Activated CD4-positive, alpha-beta T cell treated with anti-CD3 and anti-CD28 coated beads, Interleukin-2, amount 10 ng/mL, durations not matched to agents 7 days and 5 days (primary cell): ENCODE measurements at places on chromosomes 5 and 9. TPM values are rescaled to one million over a fixed set of nuclear protein-coding genes. Genes with fewer than 3 reads are reported as not detected.

DIRAS2 gene
- total RNA-seq, result not detected

TAF11L9 gene
- total RNA-seq, result not detected

ZNF300 gene
- 2.2 TPM for total RNA-seq

MLANA gene
- not detected for total RNA-seq

DNA sequence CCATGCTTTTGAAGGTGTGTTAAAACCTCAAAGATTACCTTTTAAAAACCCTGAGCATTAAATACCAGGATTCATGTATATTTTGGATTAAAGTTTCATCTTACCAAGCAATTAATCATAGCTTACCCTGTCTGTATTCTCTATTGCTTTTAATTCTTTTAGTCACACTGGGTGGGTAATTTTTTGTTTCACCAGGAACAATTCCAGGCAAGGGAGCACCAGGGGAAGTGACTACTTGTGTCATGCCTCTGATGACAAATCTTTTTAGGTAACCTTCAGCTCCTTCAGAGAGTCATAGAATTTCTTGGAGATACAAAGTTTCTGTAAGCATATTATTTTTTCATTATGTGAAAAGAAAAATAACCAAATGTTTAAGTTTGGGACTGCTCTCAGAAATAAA, 33.4 kb upstream of the ANXA1 start:
- DNase-seq, result no peak

DNA sequence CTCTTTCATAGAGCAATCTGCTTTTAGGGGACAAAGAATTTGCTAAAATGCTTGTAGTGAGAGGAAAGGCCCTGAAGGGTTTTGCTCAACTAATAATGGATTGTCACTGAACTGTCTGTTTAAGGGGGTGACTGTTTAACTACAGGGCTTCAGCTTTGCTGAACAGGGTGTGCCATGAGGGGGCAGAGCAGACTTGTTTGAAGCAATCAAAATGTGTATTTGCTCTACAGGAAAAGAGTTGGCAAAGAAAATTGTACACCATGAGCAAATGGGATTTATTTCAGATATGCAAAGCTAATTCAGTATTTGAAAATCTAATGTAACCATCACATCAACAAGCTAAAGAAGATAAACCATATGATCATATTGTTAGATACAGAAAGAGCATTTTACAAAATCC, 154.3 kb downstream of the GABRG2 start:
- no peak for DNase-seq

DNA sequence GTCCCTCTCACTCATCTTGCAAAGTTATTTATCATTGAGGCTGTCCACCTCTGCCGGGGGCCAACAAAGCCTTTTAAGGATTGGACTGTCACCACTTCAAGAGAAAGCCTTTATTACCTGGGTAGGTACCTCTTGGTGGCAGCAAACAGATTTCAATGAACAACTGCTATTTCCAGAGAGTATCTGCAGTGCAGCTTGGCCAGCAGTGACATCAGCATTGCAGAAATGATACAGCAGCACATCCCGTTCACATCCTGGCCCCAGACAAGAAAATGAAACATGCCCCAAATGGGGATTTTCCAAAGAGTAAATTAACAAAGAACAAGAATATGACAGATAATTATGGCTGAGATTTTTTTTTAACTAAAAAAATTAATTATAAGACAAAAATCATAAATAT, 2.3 kb upstream of the SPATA6L start:
- no peak for DNase-seq

DNA sequence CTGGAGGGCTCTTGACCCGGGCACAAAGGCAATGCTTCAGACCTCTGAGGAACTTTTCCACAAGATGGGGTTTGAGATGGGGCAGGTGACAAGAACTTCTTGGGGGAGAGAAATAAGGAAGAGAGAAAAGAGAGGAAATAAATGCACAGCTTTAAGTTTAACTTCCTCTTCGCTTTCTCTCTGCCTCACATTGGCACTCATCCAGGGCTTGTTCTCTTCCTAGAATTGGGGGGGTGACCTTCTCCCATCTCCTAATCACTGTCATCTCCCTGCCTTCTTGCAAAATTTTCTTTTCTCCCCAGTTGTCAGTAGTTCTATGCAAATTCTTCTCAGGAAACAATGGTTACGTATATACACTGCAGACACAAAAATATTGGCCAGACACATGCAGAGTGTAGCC, 19.1 kb upstream of the ADCY2 start:
- no peak for DNase-seq

GRCh38 chr5:135246923-135247795, 151.9 kb downstream of the MACROH2A1 start:
- DNase-seq, result peak; percentile 5

DNA sequence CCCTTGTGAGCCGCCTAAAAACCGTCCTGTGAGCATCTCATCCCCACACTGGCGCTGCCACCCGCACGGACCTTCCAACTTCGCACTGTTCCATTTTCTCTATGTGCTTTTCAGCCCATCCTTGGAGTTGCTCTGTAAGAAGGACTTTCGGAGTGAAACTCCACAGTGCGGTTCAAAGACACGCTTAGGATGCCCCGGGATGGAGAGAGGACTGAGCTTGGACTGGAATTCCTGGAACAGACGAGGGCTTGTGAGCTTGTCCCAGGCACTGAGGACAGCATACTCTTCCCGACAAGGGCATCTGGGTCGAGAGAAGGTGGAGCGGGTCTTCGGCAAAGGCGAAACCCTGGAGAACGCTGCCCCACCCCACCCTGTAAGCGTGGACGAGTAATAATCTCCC, 187.8 kb downstream of the MEF2C start:
- DNase-seq, result no peak

DNA sequence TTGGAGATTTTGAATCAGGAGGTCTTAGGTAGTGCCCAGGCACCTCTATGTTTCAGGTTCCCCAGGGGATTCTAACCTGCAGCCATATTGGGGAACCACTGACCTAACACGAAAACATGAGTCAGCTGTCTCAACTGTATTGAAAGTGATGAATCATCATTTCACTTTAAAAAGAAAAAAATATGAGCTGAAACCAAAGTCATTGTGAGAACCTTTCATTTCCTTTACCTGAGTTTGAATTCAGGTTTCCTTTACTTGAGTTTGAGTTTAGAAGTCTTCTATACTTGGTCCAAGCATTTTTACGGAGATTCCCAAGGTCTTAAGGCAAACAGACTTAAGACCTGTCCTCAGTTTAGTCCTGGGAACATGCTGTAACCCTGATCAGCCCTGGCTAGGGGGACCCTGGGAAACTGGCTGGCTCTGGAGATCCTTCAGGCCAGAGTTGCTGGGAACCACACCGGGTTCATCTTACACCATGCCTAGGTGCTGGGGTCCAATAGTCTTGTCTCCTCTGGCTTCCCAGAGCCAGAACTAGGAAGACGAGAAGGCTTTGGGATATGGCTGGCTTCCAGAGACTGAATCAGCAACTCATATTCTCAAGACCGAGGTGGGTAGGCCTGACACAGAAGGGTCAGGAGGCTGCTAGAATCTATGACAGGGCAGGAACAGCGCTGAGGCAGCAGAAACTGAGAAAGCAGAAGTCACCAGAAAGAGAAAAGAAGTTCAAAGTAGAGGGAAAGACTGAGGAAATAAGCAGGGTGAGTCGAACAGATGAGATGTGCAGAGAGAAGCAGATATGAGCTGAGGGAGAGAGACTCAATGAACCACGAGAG, 16.4 kb upstream of the PDCD1LG2 start:
- no peak for DNase-seq

GRCh38 chr5:72499090-72499489, 8.1 kb downstream of the ZNF366 start:
- DNase-seq, result no peak

DNA sequence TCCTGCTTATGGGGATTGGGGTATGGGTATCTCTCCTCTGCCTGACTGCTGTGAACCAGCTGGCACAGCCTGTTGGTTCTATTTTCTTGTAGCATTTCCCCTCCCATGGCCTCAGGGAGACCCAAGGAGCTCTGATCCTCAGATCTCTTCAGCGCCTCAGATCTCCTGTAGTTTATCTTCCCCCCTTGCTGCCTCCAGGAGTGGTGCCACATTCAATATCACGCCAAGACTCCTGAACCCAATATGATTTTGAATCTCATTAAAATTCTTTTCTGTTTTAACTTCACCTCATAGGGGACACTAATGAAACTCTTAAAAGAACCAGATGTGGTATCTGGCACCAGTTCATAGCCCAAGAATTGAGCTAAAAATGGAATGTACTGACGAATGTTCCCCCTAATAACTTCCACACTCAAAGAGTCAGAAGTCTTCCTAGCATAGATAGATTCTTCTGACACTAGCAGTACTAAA, 59.6 kb upstream of the LIFR start:
- no peak for DNase-seq

DNA sequence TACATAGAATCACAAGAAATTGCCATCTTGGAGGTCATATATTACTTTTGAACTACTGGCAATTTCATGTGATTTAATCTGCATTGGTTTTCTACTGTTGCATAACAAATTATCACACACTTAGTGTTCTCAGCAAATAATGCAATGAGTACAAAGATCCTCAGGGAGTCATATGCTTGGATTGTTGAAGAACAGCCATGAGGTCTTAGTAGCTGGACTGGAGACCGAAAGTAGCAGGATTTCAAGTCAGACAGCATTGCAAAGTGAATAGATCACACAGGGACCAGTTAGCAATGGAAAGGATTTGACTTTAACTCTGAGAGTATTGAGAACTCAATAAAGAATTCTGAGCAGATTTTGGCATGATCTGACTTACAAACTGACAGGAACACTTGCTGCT, 32.2 kb upstream of the FRMD3 start:
- DNase-seq, result no peak

- DNase-seq, result no peak
Observed at GRCh38 chr9:85237478-85237877, 504.3 kb downstream of the AGTPBP1 start.

DNA sequence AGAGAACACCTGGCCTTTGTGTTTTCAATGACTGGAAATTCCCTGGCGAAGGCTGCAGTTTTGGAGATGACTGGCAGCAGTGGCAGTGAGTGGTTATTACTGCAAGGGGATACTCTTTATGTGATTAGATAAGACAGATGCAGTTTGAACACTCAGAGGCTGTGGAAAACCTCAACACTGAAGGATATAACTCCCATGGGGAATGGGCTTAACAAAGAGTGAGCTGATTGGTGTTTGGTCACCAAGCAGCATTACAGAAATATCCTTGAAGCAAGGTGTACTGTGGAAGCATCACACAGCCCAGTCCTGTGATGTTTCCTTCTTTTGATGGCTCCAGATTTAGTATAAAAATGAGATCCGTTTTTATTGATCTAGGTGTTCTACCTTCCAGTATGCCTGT, 490.7 kb upstream of the PTPRD start:
- no peak for DNase-seq

DNA sequence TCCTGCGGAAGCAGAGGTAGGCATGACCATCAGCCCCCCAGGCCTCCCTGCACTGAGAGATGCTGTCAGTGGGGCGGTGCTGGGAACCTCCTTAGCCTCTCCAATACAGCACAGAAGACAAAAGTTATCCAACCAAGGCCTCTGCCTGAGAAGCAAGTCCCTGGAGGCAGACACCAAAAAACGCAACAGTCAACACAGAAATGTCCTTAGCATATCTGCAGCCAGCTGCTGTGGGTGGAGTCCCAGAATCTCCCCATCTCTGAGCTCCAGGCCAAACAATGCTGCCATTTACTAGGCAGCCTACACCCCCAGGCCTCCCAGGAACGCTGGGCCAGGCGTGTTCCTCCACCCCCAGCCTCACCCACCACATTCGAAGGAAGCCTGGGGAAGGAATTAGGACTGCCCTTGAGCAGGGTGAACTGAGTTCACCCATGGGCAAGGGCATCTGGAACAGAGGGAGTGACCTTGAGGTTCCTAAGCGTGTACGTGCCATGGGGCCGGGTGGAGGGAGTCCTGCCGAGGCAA, 43.7 kb downstream of the STK10 start:
- no peak for DNase-seq

DNA sequence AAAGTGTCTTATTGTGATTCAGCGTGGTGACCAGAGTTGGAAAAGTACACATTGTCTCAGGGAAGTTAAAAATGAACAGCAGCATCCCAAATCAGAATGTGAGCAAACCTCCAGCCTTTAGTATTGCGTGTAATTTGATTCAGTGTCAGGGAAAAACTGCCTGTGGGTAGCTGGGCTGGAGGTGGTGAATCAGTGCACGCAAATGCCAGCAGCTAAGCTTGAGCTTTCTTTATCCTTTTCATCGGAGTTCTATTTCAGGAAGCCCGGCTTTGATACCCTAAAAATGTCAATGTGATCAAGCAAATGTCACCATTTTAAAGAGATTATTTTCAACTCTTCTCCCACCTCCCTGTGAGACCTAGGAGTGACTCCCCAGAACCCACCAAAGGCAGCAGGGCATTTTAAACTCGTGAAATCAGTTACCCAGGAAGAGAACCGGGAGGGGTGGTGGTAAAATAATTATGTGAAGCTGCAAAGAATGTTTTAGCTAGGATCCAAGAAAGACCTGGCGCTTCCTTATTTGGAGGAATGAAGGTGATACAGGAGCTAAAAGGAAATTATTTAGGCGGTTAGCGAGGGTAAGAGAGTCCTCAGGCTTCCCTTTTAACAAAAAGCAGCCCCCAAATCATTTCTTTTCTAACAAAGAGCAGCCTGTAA, 25.7 kb upstream of the C5orf47 start:
- no peak for DNase-seq

GRCh38 chr9:129007035-129007765, 20.9 kb downstream of the SH3GLB2 start:
- DNase-seq, result no peak

GRCh38 chr5:130528474-130528873, 624.2 kb downstream of the CHSY3 start:
- DNase-seq, result no peak

DNA sequence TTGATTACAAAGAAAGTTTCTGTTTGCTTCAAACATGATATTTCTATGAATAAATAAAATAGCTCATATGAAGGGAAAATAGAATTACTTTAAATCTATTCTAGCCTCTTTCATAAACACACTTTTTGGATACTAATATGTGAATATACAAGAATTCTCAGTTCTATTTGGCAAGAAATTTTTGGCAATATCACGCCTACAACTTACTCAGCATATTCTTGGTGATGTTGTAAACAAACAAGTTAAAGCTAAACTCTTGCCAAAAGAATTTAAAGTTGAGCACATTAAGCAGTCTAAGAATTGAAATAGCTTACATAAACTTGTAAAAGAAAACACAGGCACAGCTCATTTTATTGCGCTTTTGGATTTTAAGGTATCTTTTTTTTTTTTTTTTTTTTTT, 209.8 kb downstream of the CDH12 start:
- DNase-seq, result no peak

- DNase-seq, result no peak
Observed at GRCh38 chr5:111937094-111937493, 180.1 kb upstream of the NREP start.
